ENCODE measurements at places on chromosomes 6 and 20.
A peak's percentile ranks its signal among the peaks of the same experiment; 100 is the strongest.

GRCh38 chr6:165117121-165117520, 192.3 kb downstream of the C6orf118 start:
- no peak overlapping the region for H3K4me3 ChIP-seq
- H3K4me1 ChIP-seq = no peaks in the 10 kb centered on the region
- H3K27ac ChIP-seq = no peak overlapping the region
- H3K36me3 ChIP-seq = no peaks in the 10 kb centered on the region
- DNase-seq = no peak

DNA sequence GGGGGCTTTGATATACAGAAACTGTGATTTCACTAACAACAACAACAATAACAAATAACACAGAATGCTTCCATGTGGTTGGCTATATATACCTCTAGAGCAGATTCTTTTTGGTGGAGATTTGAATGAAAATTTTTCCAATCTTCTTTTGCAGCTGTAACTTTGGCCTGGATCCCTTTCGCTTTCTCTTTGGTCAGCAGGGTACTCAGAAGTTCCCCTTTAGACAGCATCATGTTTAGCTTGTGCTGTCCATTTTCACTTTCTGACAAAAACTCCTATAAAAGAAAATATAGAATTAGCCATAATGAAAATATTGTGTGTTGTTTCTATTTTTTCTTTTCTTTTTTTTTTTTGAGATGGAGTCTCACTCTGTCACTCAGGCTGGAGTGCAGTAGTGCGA, 264.2 kb downstream of the SYNE1 start:
- H3K27me3 ChIP-seq = no peaks in the 10 kb centered on the region
- H3K4me1 ChIP-seq = no peaks in the 10 kb centered on the region
- no peak for DNase-seq
- no peak overlapping the region for H3K4me3 ChIP-seq

DNA sequence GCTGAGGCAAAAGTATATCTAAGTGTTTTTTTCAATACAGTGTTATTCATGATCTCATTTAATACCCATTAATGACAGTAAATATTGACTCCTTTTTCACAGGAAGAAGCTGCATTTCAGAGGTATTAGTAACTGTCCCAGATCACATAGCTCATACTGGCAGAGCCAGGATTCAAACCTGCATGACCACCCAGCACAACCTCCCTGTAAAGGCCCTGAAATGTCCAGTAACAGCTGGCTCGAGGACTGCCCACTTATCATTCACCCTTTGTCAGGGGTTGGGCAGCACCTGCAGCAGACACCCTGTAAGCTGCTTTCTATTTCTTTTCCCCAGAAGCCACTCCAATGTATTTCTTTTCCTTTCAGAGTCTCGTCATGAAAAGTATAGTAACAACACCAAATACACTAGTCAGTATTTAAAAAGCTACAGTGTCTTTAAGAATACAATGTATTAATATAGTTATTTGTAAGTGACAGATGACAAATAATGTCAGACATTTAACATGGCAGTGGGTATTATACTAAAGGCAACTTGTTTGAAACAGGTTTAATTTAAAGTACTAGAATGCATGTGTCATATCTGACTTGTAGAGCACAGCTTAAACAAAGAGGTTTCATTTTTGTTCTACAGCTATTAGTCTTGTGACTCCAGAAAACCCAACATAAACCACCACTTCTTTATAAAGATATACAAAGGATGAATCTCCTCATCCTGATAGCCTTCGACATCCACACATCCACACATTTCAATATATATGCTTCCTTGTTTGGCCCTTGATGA, 841.6 kb upstream of the GJE1 start:
- no peak for DNase-seq
- H3K27me3 ChIP-seq = no peaks in the 10 kb centered on the region
- H3K27ac ChIP-seq = no peak overlapping the region
- H3K4me1 ChIP-seq = no peaks in the 10 kb centered on the region
- H3K4me3 ChIP-seq = no peak overlapping the region

DNA sequence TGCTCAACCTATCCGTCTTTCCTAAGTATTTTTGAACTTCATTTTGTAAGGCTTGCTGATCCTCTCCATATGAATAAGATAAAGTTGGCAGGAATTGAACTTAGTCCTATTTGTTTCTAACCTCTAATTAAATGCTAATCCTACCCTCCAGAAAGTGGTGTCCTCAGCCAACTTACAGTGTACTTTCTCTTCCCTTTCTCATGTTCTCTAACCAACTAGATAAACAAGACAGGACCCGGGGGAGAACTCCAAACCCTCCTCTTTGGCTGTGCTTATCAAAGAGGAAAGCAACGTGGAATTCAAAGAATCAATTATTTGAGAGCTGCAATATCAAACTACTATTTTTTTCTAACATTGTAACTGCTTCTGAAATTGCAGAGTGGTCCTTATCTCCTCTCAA, 56.5 kb upstream of the NRSN1 start:
- H3K4me3 ChIP-seq = no peak overlapping the region
- no peaks in the 10 kb centered on the region for H3K4me1 ChIP-seq
- H3K27me3 ChIP-seq = no peaks in the 10 kb centered on the region
- no peaks in the 10 kb centered on the region for H3K36me3 ChIP-seq

DNA sequence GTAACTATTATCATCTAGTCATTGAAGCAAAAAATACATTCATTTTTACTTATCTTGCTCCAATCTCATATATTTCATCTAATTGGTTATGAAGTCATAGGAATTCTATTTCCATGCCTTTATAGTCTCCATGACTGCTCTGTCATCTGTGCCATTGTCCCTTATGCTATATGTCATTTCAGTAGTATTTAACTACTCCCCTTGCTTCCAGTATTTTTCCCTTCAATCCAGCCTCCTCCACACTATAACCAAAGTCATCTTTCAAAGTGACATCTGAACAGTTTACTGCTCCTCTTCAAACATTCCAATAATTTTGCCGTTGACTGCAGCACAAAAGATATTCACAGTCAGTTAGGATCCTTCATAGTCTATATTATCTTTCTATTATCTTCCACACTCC, 216.6 kb upstream of the HS3ST5 start:
- no peaks in the 10 kb centered on the region for H3K27me3 ChIP-seq
- no peak overlapping the region for H3K4me3 ChIP-seq
- H3K27ac ChIP-seq = no peak overlapping the region

DNA sequence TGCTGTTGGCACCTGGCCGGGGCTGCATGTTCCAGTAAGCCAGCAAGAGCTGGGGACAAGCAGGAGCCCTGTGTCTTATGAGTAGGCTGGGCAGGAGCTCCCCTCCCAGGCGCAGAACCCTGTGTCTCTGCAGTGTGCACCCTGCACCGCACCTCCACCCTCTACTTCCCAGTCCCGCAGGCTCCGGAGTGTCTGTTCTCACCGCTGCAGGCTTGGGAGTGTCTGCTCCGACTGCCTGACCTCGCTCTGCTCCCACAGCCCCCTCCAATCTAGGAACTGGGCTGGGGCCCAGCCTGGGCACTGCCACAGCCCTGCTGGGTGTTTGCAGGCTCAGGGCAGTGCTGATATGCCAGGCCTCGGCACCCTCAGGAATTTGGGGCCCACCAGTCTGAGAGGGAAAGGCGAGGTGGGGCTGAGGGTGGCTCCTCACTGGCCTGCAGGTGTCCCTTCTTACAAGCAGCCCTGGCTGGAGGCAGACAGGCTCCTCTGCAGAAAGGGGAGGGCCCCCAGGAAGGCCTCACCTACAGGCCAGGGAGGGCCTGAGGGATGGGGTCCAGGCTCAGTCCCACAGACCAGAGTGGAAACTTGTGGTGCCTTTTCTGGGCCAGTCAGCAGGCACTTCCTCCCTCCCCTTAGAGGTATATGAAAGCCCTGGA, 871.6 kb upstream of the GJE1 start:
- H3K27me3 ChIP-seq = no peaks in the 10 kb centered on the region
- H3K36me3 ChIP-seq = no peaks in the 10 kb centered on the region
- H3K27ac ChIP-seq = no peak overlapping the region
- 0 out of 2 replicates have a peak, but pooled peaks cover 3% of the 10 kb centered on the region for H3K4me1 ChIP-seq

GRCh38 chr6:139846538-139847456, 472.3 kb upstream of the CITED2 start:
- H3K4me1 ChIP-seq = no peaks in the 10 kb centered on the region
- no peaks in the 10 kb centered on the region for H3K36me3 ChIP-seq
- no peaks in the 10 kb centered on the region for H3K27me3 ChIP-seq
- no peak overlapping the region for H3K4me3 ChIP-seq
- H3K27ac ChIP-seq = no peak overlapping the region
- DNase-seq = no peak

DNA sequence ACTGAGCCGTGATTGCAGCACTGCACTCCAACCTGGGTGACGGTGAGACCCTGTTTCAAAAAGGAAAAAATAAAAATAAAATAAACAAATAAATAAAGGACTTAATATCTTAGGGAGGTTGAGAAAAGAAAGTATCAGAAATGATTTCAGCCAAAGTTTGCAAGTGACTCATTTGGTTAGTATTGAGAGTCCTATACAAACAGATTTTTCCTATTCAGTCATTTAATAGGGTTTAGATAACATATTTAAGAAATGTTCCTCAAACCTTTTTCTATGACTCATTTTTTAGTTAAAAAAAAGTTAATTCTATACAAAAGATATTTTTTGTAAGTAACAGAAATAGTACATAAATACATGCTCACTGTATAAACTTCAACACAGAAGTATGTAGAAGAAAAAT, 235.1 kb downstream of the GJA1 start:
- no peaks in the 10 kb centered on the region for H3K27me3 ChIP-seq
- DNase-seq = no peak

- H3K27ac ChIP-seq = no peak overlapping the region
- H3K4me1 ChIP-seq = peaks cover 2% of the 10 kb centered on the region
- H3K27me3 ChIP-seq = no peaks in the 10 kb centered on the region
- H3K4me3 ChIP-seq = no peak overlapping the region
- no peaks in the 10 kb centered on the region for H3K36me3 ChIP-seq
These were observed 197.4 kb upstream of the KCNG1 start for GRCh38 chr20:51220293-51220706.

- 0 out of 2 replicates have a peak, but pooled peaks cover 5% of the 10 kb centered on the region for H3K4me1 ChIP-seq
- H3K4me3 ChIP-seq = no peak overlapping the region
- peaks cover 33% of the 10 kb centered on the region for H3K36me3 ChIP-seq
- no peaks in the 10 kb centered on the region for H3K27me3 ChIP-seq
These were observed 43.9 kb downstream of the RRBP1 start for GRCh38 chr20:17637985-17638640.

DNA sequence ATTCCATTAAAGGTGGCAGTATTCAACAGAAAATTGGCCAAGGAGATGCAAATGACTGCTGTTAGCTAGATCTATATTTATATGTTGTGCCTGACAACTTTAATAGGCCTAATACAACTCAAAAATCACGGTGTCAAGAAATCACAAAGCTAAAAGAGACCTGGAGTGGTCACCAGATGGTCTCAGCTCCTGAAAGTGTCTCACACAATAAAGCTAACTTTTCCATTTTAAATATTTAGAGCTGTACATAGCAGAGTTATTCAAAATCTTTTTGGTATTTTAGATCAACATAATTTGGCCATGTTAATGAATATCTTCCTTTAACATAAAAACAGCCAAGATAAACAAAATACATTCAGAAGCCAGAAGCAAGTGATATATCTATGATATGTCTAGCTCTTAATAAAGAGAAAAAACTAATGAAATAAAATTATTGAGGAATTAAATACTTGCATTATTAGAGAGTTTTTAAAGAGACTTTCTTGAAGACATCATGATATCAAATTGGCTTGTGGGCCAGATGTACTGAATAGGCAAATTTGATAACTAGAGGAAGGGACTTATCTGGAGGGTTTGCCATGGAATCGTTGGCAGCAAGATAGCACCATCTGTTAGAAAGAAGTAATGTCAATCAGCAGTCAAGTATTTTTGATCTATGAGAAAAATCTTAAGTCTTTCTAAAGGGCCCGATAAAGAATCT, 84.9 kb upstream of the SCAF8 start:
- H3K4me1 ChIP-seq = no peaks in the 10 kb centered on the region
- DNase-seq = no peak
- no peak overlapping the region for H3K27ac ChIP-seq
- no peak overlapping the region for H3K4me3 ChIP-seq
- H3K27me3 ChIP-seq = no peaks in the 10 kb centered on the region

GRCh38 chr6:41937861-41938574, 3.6 kb downstream of the CCND3 start:
- peak overlapping the region; percentile 91 for H3K4me3 ChIP-seq
- H3K27me3 ChIP-seq = no peaks in the 10 kb centered on the region
- peaks cover 20% of the 10 kb centered on the region for H3K4me1 ChIP-seq
- DNase-seq = no peak
- peaks cover 17% of the 10 kb centered on the region for H3K36me3 ChIP-seq
- H3K27ac ChIP-seq = 0 out of 2 replicates have a peak overlapping the region, but pooled peaks have one; percentile 51

- no peak for DNase-seq
- H3K36me3 ChIP-seq = no peaks in the 10 kb centered on the region
- H3K27me3 ChIP-seq = no peaks in the 10 kb centered on the region
- H3K27ac ChIP-seq = no peak overlapping the region
- no peak overlapping the region for H3K4me3 ChIP-seq
- no peaks in the 10 kb centered on the region for H3K4me1 ChIP-seq
These were observed 69.5 kb upstream of the ELOVL5 start for GRCh38 chr6:53418288-53418687.

- no peak overlapping the region for H3K27ac ChIP-seq
- no peaks in the 10 kb centered on the region for H3K27me3 ChIP-seq
- H3K4me1 ChIP-seq = no peaks in the 10 kb centered on the region
- DNase-seq = no peak
- no peaks in the 10 kb centered on the region for H3K36me3 ChIP-seq
These were observed 699.9 kb downstream of the FRK start for GRCh38 chr6:115360602-115361325.

- no peaks in the 10 kb centered on the region for H3K36me3 ChIP-seq
- H3K27me3 ChIP-seq = no peaks in the 10 kb centered on the region
- DNase-seq = no peak
- H3K27ac ChIP-seq = peak overlapping the region; percentile 98
These were observed 74.6 kb downstream of the OR2B2 start for GRCh38 chr6:27837625-27838057.

DNA sequence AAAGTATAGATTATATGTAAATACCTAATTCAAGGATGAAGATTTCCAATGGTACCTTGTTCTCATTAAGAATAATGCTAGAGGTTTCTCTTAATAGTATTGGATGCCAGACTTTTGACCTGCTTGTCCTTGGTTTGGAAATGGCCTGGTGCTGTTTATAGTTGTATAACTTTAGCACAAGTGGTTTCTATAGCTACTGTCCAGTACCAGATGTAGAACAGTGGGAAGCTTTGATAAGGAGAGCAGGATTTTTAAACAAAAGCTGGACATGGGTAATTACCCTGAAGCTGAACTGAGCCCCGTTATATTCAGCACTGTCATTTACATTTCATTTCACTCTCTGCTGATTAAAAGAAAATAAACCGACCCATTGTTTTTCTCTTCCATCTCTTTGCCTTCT, 43.7 kb downstream of the TRMT11 start:
- H3K27me3 ChIP-seq = no peaks in the 10 kb centered on the region
- no peaks in the 10 kb centered on the region for H3K36me3 ChIP-seq
- no peak overlapping the region for H3K27ac ChIP-seq
- H3K4me3 ChIP-seq = no peak overlapping the region
- DNase-seq = no peak

- H3K27me3 ChIP-seq = no peaks in the 10 kb centered on the region
- no peaks in the 10 kb centered on the region for H3K36me3 ChIP-seq
- DNase-seq = no peak
- H3K4me1 ChIP-seq = no peaks in the 10 kb centered on the region
- no peak overlapping the region for H3K27ac ChIP-seq
- no peak overlapping the region for H3K4me3 ChIP-seq
These were observed 977.7 kb upstream of the SLC35B3 start for GRCh38 chr6:9412951-9413559.

GRCh38 chr6:107704347-107705013, 119.6 kb downstream of the SCML4 start:
- H3K4me1 ChIP-seq = peaks cover 8% of the 10 kb centered on the region
- H3K36me3 ChIP-seq = no peaks in the 10 kb centered on the region
- DNase-seq = no peak
